CD4-positive, alpha-beta T cell treated with Interleukin-2 at 100 ng/mL for 4 hours (primary cell): ENCODE measurements at places on chromosomes 1 and 21.

DNA sequence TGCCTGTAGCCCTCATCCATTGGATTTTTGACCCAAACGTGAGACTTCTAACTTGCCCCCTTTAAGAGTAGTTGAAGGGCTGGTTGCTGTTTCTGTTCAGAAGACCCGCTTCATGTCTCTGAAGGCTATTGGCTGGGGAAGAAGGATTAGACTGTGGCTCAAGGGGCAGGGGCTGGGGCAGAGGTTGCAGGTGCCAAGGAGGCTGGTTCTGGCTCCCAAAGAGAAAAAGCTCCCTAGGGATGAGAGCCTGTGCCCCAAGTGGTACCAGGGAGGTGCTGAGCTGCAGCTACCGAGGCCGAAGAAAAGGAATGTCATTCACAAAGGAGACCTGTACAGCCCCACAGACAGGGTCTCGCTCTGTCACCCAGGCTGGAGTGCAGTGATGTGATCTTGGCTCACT lies 5.8 kb downstream of the WNT3A start:
- DNase-seq, result no peak

DNA sequence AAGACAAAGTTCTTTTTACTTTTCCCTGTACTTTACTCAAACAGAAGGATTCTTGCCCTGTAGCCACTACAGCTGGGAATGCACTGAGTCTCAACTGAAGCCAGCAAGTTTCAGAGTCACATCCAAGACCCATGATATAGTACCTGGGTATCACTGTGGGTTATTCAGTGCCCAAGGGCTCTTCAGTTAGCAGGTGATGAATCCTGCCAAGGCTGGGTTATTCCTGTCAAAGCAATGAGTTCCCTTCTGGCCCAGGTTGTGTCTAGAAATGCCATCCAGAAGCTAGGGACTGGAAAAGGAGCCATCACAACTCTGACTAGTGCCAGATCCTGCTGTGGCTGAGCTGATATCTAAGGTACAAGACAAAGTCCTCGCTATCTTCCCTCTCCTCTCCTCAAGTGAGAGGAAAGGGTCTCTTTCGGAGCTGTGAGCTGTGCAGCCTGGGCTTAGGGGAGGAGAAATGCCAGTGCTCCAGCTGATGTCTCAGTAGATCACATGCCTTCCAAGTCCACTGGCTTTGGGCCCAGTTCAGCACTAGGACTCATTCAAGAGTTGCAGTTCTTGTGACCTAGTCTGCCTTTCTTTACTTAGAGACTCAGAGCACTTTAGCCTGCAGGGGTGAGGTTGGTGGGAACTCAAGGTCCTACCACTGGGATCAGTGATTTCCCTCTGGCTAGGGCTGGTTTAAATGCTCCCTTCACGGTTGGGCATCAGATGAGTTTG lies 369.4 kb downstream of the TBX15 start:
- DNase-seq, result no peak

DNA sequence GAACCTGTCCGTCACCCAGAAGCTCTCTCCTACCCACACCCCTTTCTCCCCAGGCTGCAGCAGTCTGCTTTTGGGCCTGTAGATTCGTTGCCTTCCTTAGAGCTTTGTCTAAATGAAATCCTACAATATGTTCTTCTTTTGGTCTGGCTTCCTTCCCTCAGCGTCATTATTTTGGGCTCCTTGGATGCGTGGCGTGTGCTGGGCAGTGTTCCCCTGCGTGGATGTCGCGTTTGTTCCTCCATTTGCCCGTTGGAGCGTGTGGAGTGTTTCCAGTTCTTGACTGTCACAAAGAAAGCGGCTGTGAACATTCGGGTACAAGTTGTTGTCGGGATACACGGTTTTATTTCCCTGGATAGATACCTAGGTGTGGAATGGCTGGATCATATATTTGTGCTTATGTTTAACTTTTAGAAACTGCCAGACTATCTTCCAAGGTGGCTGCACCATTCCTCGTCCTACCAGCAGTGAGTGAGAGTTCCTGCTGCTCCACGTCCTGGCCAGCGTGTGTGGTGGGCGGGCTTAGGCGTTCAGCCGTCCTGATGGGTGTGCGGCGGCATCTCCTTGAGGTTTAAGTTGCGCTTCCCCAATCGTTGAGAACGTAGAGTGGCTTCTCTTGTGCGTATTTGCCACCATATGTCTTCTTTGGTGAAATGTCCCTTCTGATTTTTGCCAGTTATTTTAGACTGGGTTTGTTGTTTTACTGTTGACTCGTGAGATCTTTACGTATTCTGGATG lies 31.7 kb downstream of the SKI start:
- DNase-seq, result no peak

DNA sequence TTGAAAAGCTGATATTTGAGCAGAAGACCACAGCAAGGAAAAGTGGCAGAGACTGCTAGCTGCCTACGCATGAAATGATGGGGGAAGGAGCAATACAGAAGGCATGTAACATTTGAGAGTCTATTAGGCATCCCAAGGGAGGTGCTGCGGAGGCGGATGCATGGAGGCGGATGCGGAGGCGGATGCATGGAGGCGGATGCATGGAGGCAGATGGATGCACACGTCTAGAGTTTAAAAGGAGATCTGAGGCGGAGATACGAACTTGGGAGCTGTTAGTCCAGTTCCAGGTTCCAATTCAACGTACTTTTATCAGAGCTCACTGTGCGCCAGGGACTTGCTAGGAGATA lies 744 bp upstream of the DDX20 start:
- DNase-seq, result no peak

DNA sequence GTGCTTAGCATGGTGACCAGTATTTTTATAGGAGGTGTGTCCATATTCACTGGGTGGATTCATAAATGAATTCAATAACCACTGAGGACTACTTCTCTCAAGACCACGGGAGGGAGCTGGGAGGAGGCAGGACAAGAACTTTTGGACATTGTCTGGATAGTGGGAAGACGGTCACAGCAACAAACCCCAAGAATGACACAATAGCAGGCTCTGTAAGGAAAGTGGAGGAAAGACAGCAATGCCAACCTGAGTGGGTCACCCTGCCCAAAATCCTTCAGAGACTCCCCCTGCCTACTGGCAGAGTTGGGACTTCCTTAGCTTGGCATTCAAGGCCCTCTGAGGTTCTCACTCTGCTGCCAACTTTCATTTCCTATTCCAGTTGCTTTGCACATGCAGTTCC lies 42.0 kb downstream of the GLIS1 start:
- DNase-seq, result no peak

- no peak for DNase-seq
Measured at GRCh38 chr1:240107058-240107684, 15.5 kb downstream of the FMN2 start.

- no peak for DNase-seq
Measured at GRCh38 chr21:42619166-42619565, 34.3 kb upstream of the PDE9A start.

DNA sequence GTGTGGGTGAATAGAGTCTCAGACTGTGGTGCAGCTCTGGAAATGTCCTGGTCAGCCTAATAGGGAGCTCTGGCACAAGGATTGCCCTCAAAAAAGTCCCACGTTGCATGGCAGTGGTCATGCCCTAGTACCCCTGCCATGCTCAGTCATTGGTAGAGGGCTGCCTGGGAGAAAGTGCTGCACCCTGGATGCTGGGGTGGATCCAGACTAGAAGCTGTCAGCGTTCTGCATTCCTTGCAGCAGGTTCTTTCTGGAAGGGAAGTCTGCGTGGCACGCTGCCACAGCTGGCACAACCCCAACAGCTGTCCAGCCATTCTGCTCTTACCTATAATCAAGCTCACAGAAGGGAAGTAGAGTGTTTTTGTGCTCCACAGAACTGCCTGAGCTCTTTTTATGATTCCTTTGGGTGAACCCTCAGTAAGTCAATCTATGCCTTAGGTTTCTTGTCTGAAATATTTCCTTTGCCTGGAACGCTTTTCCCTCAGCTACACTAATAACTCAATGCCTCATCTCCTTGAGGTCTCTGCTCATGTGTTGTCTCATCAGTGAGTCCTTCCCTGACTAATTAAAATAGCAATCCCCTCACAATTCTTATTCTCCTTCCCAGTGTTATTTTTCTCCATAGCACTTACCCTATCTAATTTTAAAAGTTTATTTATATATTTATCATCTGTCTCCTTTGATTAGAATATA lies 61.5 kb upstream of the JAK1 start:
- DNase-seq, result no peak

DNA sequence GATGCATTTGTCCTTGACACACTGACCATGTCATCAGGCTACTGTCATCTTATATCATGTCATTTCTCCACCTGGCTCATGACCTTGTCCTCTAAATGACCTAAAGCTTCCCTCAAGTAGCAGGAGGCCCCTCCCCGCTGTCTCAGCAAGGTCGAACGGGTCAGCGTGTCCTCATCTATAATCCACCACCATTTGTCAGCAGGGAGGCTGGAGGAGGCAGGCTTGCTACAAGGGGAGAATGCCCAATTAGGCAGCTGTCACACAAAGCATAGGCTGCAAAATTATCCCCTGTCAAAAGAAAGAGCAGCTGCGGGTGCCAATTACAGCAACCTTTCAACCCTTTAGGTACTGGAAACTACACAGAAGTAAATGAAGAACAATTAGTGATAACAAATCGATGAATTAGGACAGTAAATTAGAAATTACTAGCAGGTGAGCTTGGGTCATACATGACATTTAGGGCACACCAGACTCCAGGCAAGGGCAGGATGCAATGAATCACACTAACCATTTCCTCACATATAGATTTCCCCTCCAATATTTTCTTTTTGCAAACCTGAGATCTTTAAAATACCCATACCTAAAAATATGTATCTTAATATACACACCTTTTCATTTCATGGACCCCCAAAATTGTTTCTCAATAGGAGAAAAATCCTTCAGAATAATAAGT lies 61.2 kb downstream of the NRIP1 start:
- no peak for DNase-seq

DNA sequence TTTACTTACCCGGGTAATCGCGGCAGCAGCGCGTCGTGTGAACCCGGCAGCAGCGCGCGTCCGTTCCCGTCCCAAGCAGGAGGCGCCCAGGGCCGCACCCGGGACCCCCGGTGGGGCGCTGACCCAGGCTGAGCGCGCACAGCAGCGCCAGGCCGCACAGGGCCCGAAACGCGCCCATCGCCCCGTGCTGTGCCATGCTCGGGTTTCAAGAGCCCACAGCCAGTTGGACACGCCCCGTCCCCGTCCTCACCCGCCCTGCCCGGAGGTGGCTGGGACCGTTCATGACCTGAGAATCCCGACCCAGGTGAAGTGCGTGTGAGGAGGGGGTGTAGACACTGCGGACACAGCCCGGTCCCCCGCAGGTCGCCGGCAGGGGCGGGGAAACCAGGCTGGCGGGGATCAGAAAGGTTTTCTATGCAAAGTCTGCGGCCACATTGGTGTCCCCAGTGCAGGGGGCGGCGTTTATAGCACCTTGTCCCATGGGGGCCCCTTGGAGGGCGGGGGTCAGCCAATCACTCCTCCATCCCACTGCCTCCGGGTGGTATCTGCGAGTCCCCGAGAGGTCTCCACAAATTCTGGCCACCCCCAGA lies at the start of gene TNFRSF18:
Gene TNFRSF18 (minus strand): TSS at position 217 of the 590 bp plus-strand sequence. CDS start 21 bp downstream, at position 196.
- DNase-seq, result peak; percentile 35

GRCh38 chr1:23421343-23421742 lies 3.2 kb downstream of the TCEA3 start:
- no peak for DNase-seq

GRCh38 chr1:7786795-7787194 lies 2.7 kb downstream of the PER3 start:
- DNase-seq, result no peak

GRCh38 chr1:199353906-199354305 lies 673.6 kb upstream of the NR5A2 start:
- DNase-seq, result no peak

- DNase-seq, result no peak
Measured at GRCh38 chr21:26637201-26637745, 64.2 kb upstream of the CYYR1 start.

DNA sequence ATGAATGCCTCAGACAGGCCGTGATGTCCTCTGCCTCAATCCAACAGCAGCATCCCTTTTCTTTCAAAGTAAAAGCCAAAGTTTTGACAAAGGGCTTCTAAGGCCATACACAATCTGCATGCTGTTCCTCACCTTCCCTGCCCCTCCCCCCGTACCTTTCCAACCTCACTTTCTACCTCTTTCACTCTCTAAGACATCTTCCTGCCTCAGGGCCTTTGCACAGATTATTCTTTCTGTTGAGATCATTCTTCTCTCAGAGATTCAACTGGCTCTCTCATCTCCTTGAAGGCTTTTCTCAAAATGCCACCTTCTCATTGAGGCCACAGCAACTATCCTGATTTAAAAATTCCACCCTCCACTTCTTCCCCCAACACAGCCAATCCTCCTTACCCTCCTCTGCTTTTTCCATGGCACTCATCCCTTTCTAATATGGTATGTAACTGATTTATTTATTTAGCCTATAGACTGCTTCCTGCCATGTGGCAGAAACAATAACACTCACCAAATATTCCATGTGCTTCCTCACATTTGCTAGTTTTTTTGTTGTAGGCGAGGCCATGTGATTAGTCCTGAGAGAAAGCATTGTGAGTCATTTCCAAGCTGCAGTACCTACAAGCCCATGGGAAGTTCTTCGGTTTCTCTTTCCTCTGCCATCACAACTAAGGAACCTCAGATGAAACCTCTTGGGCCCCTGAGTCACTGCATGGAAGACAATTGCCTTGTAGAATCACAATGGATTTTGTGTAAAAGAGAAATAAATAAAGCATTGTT lies 58.7 kb upstream of the GADD45A start:
- no peak for DNase-seq

GRCh38 chr1:178912597-178912996 lies 41.7 kb upstream of the ANGPTL1 start:
- no peak for DNase-seq

DNA sequence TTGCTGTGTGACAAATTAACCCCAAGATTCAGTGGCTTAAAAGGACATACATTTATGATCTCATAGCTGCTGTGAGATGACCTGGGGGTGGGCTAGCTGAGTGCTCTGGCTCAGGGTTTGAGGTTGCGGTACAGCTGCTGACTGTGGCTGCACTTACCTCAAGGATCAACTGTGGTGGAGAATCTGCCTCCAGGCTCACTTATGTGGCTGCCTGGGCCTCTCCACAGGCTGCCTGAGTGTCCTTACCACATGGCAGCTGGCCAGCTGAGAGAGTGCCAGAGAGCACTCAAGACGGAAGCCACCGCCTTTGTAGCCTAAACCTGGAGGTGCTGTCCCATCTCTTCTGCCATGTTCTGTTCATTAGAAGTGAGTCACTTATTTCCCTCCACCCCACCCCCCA lies 5.7 kb downstream of the LRRC71 start:
- DNase-seq, result no peak

DNA sequence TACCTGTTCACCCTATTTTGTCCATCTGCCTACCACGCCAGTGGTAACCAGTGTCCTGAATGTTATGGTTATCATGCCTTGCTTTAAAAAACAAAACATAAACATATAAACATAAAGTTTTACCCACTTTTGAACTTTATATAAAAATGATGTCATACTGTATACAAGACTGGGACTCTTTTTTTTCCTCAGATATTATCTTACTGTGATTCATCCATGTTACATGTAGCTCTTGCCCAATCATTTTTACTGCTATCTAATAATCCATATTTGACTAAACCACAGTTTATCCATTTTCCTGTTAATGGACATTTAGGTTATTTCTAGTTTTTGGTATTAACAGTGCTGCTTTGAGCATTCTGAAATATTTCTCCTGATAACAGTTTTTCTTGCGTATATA lies 78.8 kb downstream of the GPR161 start:
- DNase-seq, result no peak

GRCh38 chr1:246856371-246856770 lies 75.4 kb downstream of the AHCTF1 start:
- DNase-seq, result no peak
